Activated naive CD4-positive, alpha-beta T cell treated with anti-CD3 and anti-CD28 coated beads, Interleukin-2, amount 50 U/mL, for 16 hours (primary cell): ENCODE measurements at places on chromosomes 1 and 21.

GRCh38 chr1:69791311-69791710 lies 223.6 kb downstream of the LRRC7 start:
- DNase-seq, result no peak

DNA sequence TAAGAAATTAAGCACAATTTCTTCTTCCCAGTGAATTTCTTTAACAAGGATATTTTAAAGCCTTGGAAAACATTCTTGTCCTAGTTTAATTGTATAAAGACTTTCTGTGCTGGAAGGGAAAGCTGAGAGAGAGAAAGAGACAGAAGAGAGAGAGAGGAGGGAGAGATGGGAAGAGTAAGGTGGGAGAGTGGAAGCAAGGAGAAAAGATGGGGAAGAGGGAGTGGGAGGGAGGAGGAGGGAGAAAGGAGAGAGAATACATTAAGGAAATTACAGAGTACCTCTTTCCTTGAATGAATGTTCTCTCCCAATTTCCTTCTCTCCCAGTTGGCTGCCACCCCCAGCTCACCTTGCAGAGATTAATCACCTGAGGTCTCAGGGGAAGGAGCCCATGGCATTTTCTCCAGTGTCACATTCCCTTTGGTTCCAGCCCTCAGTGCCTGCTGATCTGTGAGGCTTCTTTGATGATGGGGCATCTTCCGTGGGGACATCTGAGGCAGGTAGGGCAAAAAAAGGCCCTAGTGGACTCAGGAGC lies 32.4 kb upstream of the KCNA10 start:
- DNase-seq, result no peak

DNA sequence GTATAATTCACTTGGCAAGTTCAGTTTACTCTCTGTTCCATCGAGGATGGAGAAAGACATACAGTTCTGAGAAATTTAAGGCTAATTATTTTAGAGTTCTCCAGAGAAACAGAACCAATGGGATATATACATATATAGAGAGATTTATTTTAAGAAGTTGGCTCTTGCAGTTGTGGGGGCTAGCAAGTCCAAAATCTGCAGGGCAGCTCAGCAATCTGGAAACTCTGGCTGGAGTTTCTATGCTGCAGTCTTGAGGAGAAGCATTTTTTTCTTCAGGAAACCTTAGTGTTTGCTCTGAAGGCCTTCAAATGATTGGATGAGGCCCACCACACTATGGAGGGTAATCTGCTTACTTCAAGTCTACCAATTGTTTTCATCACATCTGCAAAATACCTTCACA lies 34.6 kb downstream of the TRAF5 start:
- DNase-seq, result no peak

DNA sequence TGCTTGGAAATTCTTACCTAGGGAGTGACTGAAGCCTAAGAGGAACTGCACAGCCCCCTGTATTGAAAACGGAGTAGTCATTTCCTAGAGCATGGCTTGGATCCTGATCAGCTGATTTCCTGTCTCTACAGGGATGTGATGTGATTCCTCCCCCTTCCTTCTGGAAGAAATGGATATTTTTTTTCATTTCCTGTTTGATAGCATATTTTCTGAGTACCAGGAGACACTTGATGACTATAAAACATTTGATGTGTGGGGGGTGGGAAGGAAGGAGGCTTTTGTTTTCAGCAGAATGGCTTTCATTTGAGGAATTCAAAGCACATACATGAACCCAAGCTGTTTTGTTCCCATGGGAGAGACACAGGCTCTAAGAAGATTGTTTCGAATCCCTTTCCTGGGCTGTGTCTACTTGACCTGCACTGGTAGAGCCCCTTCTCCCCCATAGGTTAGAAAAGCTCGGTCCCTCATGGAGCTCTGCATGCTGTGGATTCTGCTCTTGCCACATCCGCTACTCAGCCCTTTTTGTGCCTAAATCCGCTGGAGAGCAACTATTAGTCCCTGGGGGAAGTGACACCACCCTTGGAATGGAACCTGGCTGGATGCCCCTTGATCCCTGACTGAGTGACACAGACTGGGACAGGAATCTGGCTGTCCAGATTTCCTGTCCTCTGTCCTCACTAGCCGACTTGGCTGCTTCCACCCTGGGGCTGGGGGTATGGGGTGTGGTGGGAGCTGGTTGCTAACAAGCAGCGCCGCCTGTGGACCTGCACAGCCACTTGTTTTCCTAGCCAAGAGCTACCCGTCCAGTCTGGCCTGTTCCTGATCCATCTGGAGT lies 71.8 kb upstream of the MACF1 start:
- DNase-seq, result no peak

- no peak for DNase-seq
Observed at GRCh38 chr1:206010060-206010459, 6.9 kb upstream of the RAB7B start.

DNA sequence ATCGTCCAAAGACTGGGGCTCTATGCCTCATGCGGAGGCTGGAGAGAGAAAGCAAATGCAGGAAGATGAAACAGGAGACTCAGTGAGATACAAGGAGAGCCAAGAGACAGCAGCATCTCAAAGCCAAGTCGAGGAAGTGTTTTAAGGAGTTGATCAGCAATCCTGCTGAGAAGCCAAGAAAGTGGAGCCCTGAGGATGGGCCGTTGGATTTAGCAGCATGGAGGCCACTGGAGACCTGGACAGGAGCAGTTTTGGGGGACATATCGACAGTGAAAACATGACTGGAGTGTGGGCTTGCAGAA lies 107.4 kb upstream of the ZBTB40 start:
- no peak for DNase-seq

DNA sequence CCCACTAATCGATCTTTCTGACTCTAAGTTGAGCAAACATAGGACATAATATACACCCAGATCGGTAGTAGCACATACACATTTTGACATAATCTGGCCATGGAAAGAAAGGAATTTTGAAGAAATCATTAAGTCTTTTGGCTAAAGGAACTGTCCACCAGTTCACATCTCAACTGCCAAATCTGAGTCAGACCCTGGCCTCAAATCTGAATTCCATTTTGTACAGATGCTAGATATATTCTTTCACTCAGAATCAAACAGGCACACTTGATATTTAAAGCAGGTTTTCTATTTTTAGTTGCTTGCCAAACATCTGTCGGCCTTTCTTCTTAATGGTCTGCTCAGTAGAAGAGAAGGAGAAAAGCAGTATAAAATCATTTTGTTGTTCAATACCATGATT lies 281.8 kb downstream of the BARHL2 start:
- no peak for DNase-seq

DNA sequence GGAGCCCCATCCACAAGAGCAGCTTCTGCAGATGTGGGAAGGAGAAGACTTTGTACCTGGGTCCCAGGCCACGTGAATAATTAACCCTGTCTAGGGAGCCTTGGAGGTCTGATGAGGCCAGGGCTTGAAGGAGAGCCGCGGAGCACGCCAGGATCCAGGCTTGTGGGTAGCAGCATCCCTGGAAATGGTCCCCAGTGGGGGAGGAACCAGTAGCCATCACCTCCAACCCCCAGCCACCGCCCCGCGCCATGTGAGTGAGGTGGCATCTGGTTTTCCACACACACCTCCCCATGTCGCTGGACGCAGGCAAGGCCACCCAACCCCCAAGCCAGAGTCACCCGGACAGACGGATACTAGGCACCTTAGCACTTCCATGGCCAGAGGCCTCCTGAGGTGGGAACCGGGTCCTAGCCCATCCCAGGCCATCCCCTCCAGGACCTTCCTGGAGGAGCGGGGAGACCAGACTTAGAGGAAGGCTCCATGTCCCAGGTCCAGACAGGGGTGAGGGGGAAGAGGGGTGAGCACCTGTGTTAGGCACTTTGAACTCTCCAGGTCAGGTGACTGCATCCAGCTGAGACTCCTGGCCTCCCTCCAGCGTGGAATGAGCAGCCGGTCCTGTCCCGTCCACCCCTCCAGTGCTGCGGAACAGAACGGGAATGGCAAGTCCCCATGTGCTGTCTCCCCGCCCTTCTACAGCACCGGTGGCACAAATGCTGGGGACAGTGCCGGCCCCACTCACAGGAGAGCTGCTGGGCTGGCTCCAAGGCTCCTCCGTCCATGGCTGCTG lies 53.2 kb downstream of the RIPK4 start:
- DNase-seq, result no peak

DNA sequence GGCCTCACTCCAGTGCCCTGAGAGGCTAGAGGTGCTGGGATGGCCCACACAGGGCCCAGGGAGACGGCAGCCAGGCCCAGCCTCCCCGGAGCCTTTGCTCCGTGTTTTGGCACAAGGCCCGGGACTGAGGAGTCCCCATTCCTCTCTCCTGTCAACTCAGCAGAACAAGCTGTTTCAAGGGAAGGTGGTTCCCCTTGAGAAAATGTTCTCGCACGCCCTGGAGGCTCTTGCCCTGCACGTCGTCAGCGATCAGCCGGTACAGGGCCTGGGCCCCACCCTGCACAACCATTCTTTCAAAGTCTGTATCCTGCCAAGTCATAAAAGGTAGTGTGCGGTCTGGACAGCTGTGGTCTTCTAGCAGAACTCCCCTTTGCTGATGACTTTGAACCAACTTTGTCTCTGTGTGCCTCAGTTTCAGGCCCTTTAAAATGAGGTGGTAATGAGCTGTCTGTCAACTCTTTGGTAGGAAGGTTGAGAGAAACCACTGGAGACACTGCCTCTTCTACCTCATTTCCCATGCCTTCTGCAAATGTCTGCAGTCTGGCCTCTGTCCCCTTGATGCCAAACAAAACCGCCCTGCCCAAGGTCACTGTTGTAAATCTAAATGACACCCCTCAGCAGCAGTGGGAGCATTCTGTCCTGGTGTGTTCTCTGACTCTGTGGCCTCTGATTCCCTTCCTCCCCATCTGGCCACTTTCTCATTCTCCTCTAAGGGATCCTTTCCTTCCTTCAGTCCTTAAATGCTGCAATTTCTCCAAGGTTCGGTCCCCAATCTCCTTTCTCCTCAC lies 138.6 kb upstream of the JUN start:
- DNase-seq, result no peak

DNA sequence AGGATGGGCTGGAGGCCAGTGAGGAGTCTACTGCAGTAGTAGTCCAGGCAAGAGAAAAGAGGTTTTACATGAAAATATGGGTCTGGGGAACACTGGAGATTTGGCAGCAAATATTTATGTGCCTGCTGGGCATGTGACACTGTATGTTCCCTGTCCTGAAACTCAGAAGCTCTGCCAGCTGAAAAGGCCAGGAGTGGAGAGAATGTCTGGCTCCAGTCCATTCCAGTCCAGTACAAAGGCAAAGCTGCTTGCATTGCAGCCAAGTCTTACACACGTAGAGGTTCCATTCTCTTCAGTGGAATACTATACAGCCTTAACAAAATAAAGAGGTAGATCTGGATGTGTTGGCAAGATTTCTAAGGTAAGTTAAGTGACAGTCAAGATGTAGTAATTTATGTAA lies 7.5 kb upstream of the YBX1 start:
- no peak for DNase-seq

DNA sequence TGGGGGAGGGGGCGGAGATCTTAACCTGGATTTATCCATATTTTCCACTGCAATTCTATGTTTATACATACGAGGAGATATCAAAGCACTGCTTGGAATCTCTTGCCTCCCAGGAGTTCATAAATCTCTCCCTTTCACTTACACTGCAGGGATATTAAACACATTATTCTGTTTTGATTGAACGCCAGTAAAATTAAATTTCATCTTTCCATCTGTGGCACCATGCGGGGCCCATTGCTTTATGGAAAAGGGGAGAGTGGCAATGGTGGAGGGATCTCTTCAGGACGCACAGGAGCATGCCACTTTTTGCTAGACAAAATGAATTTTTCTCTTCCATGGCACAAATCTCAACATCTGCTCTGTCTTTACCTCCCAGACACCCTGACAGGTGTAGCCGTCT lies 648.0 kb upstream of the PLXNA2 start:
- no peak for DNase-seq

GRCh38 chr1:217431395-217431794 lies 199.5 kb downstream of the GPATCH2 start:
- DNase-seq, result no peak

- DNase-seq, result peak; percentile 11
Observed at GRCh38 chr1:94481473-94481933, 60.1 kb downstream of the F3 start.

GRCh38 chr1:231969076-231969475 lies 342.5 kb downstream of the DISC1 start:
- DNase-seq, result no peak

DNA sequence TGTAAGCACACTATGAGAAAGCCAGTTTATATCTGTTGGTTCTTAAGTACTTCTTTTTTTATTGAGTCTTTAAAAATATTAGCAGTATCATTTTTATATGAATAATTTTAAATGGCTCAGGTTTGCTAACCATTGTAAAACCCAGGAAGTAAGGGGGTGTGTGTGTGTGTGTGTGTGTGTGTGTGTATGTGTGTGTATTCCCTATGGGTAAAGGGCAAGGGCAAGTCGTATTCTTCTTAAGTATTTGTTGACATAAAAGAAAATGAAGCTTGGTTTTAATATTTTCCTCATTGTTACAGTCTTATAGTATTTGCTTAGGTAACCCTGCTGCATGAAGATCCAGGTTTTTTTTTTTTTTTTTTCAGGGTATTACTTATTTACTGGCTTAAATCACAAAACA lies 495.0 kb upstream of the B3GALT2 start:
- no peak for DNase-seq
